ENCODE measurements at places on chromosomes 2 and 18.

DNA sequence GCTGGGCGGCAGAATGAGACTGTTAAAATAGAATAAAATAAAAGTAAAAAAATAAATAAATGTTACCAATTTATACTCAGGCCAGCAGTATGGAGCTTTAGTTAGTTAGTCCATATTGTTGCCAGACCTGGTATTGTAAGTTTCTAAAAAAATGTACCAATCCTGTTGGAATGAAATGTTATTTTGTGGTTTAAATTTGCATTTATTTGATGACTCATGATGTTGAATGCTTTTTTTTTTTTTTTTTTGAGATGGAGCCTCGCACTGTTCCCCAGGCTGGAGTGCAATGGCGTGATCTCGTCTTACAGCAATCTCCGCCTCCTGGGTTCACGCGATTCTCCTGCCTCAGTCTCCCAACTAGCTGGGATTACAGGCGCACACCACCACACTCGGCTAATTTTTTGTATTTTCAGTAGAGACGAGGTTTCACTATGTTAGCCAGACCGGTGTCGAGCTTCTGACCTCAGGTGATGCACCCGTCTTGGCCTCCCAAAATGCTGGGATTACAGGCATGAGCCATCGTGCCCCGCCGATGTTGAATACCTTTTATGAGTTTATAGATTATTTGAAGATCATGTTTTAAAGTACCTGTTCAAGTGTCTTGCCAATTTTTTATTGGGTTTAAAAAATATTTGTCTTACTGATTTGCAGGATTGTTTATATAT, 5.7 kb upstream of the PTPRN start:
- no peak for DNase-seq

DNA sequence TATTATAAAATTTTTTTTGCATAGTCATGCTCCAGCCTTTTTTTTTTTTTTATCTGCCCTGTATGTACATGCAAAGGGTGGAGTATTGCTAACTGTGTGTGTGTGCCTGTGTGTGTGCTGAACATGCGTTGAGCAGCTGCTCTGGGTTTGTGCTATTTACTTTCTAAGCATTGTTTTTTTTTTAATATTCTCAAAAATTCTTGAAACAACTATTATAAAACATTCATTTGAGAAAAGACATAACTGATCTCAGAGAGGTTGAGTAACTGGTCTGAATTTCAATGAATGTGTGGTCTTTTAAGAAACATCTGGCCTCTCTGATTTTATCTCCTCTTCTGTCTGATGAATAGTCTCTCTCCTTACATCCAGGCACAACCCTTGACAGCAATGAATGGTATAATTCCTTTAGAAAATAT, 366.0 kb upstream of the SLC14A2 start:
- DNase-seq: no peak

- DNase-seq: peak; percentile 59
These were observed 81.8 kb upstream of the HPCAL1 start for GRCh38 chr2:10220902-10221391.

DNA sequence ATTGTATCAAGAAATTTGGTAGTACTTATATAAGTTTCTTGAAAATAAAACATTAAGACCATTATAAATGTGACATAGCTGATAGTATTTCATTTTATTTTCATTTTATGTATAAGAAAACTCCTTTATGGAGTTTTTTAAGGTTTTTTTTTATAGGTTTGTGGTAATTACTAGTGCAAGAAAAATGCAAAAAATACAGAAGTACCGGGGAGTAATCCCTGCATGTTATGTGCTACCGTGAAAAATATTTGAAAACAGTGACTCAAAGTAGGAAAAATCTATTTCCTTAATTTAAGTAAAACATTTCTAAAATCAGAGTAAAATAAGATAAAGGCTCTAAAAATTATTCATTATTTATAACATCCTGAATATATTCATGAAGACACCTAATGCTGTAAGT, 21.6 kb downstream of the ZSWIM2 start:
- DNase-seq: no peak

DNA sequence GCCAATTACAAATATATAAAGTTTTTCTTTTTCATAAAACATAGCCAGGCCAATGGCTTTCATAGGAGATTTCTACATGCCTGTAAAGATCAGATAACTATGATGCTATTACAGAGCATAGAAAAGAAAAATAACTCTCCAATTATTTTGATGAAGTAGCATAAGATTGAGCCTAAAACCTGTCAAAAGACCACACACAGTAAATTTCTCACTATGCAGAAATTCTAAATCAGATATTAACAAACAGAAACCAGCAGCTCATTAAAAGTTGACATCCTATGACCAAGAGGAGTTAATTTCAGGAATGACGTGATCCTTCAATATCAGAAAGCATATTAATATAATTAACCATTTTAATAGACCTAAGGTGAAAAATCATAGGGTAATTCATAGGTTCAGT, 139.0 kb upstream of the PIEZO2 start:
- no peak for DNase-seq

DNA sequence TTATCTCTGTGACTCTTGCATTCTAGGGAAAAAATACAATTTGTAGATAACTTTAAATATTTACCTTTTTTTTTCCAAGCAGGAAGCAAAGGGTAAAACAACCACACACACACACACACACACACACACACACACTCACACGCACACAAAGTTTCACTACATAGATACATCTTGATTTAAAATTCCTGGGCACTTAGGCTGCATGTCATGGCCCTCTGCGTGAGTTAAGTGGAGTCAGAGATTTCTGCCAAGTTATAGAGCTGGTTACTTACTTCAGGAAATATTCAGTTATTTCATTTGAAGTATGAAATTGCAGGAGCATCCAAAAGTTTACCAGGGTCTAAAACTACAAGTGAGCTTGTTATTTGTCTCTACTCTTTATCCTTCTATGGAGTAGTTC, 612.0 kb downstream of the IRS1 start:
- DNase-seq: peak; percentile 78

DNA sequence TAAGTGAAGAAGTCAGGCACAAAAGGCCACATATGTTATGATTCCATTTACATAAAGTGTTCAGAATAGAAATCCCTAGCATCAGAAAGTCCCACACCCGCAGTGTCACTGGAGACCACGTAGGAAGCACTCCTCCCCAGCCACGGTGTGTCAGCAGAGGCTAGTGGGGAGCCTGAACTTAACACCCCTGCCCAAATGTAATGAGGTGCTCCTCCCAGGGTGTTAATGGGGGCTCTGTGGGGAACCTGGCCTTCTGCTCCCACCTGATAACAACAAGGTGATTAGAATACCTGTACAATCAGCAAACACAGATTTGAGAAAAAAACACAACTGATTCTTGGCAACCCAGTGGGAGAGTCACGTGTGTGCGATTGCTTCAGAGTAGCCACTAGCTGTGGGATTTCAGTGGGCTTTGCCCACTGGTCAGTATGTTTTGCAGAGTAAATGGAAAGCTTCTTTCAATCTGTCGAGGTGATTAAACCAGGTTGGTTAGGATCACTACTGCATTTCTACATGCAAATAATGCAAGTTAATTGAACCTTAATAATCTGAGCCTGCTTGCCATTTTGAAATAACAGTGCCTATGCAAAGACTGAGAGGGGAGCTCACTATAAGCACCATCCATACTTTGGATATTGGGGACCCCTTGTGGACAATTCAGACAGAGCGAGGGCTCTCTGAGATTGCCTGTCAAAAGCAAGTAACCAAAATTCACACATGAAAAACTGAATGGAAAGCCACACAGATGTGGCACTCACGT, 20.6 kb upstream of the ATRAID start:
- peak; percentile 41 for DNase-seq

DNA sequence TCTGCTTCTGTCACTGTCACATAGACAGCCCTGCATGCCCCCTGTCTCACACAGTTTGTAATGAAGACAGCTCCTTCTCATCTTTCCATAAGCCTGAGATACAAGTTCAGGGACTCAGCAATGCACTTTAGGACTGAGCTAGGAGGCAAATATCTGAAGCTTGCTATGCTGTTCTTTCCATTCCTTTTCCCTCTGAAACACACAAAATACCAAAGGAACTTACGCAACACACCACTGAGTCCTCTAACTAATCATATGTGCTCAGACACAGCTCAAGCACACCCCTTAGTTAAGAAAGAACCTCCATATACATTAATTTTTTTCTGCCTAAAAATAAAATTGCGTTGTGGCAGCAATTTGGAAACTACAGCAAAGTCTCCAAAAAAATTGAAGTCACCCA, 17.9 kb downstream of the SERPINB8 start:
- no peak for DNase-seq

- DNase-seq: no peak
These were observed 42.9 kb downstream of the SH3BP4 start for GRCh38 chr2:234994438-234995321.

GRCh38 chr2:120612931-120613330, 122.7 kb upstream of the GLI2 start:
- DNase-seq: no peak

- no peak for DNase-seq
These were observed 1.7 kb upstream of the CTDSP1 start for GRCh38 chr2:218397820-218398436.

- no peak for DNase-seq
These were observed 998.0 kb upstream of the CDH2 start for GRCh38 chr18:29174891-29175290.

DNA sequence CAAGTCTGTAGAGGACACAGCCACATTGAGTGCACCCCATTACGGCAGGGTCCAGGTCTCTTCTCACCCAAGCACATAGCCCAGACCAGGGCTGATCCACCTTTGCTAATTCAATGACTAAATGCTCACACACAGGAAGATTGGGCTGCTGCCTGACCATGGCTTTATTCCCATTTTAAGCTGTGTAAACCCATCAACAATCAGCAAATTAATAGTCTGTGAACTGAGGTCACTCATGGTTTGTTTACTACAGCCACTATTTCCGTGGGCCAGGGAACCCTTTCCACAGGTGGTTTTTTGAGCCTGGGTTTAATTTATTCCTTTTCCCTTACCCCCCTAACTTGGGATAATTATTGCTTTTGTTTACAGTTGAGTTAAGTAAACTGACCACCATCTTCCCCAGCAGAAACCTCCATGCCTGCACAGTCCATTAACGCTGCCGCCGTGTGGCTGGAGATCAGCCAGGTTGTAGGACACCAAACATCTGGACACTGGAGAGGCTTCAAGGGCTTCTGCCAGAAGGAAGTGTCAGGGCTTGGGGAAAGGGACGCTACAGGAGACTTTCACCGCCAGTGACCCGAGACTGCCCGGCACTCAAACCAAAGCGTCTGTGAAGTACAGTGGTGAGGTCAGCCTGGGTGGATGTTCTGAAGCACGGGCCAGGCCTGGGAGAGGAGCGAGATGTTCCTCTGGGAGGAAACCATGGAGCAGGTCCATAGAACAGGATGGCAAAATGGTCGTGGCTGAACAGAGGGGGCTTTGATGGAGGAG, 282.9 kb downstream of the DYSF start:
- DNase-seq: no peak

- DNase-seq: no peak
These were observed at the start of gene FBXO36 for GRCh38 chr2:229922449-229923386. Gene FBXO36 (plus strand): TSS chr2:229922503. CDS start chr2:229922514, 11 bp downstream.

- no peak for DNase-seq
These were observed 61.5 kb downstream of the PTPN4 start for GRCh38 chr2:119821266-119821665.

DNA sequence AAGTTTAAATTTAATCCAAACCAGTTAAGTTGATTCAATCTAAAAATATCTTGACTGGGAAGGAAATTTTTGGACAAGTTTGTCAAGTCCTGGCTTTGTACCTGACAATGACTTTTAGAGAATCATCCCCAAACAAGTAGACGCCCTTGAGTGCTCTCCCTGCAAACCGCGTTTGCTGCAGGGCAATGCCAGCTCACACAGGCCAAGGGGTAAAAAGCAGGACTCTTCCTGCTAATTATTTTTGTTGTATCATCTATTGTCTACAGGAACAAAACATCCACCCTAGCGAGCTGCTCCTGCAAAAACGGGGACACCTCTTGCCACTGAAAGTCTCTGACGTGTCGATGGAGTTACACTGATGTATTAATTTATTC, 10.9 kb downstream of the ID2 start:
- DNase-seq: no peak

Data from AG04450 (cell line).